ENCODE measurements at places on chromosomes 13 and 19.

DNA sequence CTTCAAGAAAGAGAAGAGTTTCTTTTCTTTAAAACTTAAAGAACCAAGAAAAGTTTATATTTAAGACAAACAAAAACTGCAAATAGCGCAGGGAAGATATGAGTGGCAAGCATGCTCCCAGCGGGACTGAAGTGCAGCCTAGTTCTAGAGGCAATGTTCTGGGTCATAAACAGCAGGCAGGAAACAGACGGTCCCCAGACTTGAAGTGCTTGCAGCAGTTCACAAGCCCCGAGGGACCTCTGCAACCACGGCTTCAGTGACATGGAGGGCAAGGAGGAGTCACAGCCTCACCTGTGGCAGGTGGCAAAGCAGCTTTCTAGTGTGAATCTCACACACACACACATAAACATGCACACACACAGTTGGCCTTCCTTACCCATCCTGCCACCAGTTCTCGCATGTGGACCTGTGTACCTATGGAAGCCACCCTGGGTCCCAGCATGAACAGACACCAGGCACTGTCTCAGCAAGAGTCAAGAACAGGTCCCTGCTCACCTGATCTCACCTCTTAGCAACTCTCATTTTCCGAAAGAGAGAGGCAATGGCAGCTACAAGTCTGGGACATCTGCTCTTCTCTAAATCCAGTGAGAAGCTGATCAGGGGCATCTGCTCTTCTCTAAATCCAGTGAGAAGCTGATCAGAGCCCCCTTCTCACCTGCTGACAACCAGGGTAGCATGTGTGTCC, 162.0 kb downstream of the EFNB2 start:
- no peak for DNase-seq

- DNase-seq = no peak
Measured at GRCh38 chr13:100611678-100612492, 23.3 kb upstream of the GGACT start.

GRCh38 chr13:70889163-70889562, 780.9 kb upstream of the KLHL1 start:
- DNase-seq = no peak

GRCh38 chr19:12607631-12608030, 3.0 kb downstream of the ZNF490 start:
- no peak for DNase-seq

DNA sequence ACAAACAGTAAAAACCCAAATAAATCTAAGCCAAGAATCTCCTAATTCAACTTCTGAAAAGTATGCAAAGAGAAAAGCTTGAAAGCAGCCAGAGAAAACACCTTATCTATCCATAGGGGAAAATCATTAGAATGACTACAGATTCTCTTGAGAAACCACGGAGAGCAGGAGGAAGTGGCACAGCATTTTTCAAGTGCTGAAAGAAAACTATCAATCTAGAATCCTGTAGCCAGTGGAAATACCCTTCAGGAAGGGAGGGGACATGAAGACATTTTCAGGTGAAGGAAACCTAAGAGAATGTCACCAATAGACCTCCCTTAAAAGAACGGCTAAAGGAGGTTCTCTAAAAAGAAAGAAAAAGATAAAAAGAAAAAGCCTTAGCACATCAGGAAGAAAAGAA, 66.2 kb upstream of the XPO4 start:
- DNase-seq = no peak

GRCh38 chr19:43776286-43776685, 4.5 kb downstream of the KCNN4 start:
- DNase-seq = no peak

GRCh38 chr19:55253842-55254624, 4.8 kb downstream of the PPP6R1 start:
- peak; percentile 29 for DNase-seq

DNA sequence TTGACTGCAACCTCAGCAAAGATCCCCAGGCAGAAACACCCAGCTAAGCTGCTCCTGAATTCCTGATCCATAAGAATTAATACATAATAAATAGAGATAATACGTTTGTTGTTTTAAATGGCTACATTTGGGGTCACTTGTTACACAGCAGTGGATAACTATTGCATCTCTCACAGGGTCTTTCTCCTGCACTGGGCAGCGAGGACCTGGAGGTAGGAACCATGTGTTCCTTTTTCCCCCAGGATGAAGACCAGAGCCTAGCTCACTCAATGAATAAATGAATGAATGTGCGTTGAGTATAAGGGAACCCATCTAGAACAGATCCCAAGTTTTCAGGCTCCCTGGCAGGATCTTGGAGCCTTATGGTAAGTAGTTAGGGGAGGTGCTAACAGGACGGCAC, 30.7 kb downstream of the F2RL3 start:
- DNase-seq = no peak

- DNase-seq = no peak
Measured at GRCh38 chr13:30585748-30586262, 31.9 kb upstream of the USPL1 start.

GRCh38 chr13:110467516-110468110, 93.9 kb downstream of the RAB20 start:
- no peak for DNase-seq

- no peak for DNase-seq
Measured at GRCh38 chr13:103539721-103540381, 473.6 kb upstream of the SLC10A2 start.

DNA sequence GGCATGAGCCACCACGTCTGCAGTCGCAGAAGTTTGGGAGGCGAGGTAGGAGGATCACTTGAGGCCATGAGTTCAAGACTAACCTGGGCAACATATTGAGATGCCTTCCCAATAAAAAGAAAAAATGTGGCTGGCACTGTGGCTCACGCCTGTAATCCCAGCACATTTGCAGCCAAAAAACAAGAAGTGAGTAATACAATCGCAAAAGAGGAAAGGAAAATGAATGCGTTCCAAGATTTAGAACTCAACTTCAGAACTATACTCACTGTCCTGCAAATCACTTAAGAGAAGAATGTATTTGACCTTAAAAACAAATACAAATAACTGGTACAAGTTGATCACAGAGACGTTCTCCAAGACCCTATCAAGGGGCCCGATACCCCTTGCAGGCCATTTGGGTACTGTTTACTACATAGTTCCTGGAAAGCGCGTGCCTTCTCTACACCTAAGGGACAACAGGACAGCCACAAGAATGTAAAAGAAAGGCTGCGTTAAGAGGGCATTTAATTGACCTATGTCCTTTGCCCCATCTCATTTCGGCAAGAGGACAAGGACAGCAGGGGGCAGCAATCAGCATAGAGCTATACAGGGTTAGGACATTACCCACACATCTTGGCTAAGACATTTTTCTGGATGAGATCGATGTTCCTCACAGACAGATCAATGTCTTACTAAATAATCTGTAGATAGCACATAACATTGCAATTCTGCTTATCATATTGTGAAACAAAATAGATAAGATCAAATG, 41.3 kb downstream of the FLT3 start:
- DNase-seq = peak; percentile 6

DNA sequence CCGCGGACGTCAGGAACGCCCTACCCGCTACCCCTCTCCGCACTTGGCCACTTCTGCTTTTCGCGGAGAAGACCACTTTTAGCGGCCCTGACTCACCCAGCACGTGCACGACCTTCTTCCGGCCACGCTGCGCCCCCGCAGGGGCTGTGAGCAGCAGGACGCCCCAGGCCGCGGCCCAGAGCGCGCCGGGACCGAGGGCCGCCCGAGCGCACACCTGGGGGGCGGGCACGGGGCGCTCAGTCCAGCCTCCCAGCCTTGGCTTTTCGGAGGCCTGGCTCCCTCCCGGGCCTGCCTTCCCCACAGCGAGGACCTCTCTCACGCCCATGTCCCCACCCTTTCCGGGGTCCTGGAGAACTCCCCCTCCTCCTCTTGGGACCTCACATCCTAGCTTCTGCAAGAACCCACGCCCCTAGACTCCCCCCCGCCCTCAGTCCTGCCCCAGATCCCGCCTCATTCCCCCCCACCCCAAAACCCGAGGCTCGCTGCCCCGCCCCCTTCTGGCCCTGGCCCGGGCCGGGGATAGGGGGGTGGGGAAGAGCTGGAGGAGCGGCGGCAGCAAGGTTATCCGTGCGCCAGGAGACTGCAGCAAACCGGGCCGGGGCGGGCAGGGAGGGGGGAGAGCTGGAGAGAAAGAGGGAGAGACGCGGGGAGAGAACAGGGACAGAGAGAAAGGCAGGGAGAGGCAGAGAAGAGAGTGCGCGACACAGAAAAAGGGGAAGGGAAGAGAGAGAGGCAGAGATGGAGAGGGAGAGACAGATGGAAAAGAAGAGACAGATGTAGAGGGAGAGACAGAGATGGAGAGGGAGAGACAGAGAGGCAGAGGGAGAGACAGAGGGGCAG, 11.5 kb downstream of the TM6SF2 start:
- DNase-seq = no peak

Data from stimulated activated CD8-positive, alpha-beta memory T cell treated with anti-CD3 and anti-CD28 coated beads, Interleukin-15, amount 100 ng/mL, for 48 hours (primary cell).